ENCODE measurements at places on chromosomes 11 and 22.

GRCh38 chr11:93743291-93743690 is 1.8 kb downstream of the C11orf54 start:
- DNase-seq: no peak

DNA sequence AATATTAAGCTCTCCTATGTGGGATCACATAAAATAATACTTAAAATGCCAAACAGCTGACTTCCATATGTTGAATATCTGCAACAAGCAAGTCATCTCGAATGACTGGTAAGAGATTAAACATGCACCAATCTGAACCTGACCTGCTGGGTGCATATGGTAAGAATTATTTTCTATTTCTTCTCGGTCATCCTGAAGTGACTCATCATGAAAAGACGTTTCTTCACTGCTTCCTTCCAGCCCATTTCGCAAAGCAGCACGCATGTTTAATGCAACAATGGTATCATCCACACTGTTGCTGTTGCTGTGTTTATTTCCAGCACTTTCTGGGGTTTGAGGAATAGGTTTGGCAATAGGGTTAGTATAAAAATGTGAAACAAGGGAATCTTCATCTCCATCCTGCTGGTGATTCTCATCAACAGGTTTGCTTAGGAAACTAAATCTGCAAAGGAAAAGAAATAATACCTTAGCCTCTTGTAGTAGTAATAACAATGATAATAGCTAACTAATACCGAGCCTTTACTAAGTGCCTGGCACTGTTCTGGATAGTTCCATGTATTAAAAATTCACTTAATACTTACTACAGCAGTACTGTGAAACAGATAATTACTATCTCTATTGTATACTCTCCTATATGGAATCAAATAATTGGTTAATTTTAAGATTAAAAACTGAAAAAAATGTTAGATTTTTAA is 52.0 kb upstream of the CHRNA10 start:
- no peak for DNase-seq

DNA sequence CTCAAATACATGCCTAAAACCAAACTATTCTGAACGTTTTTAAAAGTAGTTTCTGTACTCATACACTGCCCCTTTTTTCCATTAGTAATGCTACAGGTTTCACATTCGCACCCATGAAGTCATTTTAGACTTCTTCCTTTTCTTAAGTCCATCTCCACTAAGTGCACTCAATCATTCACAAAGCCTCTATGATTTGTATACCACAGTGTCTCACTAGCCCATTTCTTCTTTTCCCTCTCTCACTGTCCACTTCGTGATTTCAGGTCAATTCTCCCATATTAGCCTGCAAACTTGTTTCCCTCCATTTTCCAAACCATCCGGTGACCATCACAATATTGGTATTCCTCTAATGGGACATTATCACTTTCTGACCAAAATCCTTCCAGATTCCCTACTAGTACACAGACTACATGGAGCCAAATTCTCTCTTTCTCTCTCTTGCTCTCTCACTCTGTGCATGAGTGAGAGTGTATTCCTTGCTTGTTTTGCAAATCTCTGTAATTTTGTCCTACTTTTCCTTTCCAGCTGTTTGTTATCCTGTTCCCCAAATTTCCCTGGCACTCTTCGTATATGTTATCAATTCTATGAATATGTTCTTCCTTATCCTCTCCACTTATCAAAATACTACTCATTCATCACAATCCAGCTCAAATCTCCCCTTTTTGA is 3.4 kb upstream of the ZC3H12C start:
- DNase-seq: no peak

DNA sequence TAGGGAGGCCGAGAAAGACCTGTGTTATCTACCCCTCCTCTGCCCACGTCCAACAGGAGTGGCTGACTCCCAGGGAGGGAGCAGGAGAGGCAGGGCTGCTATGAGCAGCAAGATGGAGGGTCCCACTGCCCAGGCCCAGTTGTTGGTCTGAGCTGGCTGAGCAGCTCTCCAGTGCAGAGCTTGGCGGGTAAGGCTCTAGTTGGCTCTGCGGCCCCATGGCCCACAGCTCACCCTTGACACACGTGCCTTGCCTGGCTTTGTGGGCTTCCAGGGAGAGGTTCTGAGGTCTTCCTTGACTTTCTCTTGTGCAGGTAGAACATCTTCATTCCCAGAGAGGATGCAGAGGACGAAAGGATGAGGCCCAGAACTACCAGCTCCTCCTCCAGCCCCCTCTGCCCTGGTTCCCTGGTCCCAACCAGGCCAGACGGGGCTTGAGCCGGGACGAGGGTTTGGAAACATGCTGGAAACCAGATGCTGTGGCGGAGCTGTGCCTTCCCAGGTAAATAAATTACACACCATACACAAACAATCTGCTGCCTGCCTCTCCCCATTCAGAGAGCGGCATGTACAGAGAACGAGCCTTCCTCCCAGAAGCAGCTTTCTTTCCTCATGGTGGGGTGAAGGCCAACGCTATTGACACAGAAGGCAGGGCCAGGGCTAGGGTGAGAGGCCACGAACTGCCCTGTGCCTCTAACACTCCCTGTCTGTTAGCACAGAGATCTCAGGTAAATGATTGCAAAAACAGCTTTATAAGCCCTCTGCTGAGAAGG is 48.1 kb downstream of the DSCAML1 start:
- DNase-seq: no peak

GRCh38 chr22:32950366-32950765 is 107.8 kb downstream of the SYN3 start:
- no peak for DNase-seq

DNA sequence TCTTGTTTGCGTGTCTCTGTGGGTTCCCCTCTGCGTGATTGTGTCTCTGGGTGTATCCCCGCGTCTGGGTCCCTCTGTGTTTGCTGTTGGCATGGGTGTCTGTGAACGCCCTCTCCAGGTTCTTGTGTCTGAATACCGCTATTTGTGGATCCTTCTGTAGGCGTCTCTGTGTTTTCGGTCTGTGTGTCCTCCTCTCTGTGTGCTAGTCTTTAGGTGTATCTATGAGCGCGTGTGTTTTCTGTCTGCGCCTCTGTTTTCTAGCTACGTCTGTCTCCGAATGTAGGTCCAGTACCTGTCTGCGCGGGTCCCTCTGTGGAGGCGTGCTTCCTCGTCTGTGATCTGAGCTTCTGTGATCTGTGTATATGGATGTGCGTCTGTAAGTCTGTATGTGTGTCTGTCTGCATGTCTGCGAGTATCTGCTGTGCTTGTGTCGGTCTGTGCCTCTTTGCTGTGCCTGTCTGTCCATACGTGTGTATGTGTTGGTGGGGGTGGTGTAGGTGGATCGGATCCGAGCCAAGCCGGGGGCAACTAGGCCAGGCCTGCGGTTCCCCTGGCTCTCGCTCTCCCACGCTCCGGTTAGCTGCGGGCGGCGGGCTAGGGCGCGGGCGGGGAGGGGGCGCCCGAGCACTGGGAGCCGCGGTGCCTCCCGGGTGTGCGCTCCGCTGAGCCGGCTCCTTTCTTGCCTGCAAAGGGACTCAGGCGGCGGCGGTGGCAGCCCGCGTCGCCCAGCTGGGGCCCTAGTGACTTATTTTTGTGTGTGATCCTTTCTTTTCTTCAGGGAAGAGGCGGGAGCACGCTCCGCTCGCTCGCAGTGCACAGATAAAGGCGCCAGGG is 105.3 kb upstream of the E2F8 start:
- no peak for DNase-seq

DNA sequence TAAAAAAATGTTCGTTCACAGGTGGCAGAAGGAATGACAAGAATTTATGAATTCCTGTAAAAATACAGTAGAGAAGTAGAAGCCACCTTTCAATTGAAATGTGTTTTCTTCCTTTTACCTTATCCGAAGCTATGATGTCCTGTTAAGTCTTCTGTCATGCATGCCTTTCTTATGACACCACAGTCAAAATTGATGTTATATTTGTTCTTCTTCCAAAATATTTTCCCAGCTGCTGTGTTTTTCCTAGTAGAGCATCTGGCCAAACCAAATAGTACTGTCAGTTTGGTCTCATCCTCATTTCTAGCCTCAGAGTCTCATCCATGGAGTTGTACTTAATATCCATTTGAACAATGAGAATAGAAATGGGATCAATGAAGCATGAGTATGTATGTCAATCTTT is 206.1 kb downstream of the PGR start:
- no peak for DNase-seq
